Activated naive CD4-positive, alpha-beta T cell treated with anti-CD3 and anti-CD28 coated beads for 36 hours (primary cell): ENCODE measurements at places on chromosomes 11 and 22. TPM values are rescaled to one million over a fixed set of nuclear protein-coding genes. Genes with fewer than 3 reads are reported as not detected.

CRYBB1 gene
- total RNA-seq: not detected

ALKBH3 gene
- total RNA-seq: 36.6 TPM

STIP1 gene
- 272 TPM for total RNA-seq

NCAM1 gene
- total RNA-seq: not detected

MRGPRG gene
- total RNA-seq: not detected

ANO9 gene
- total RNA-seq: 28.9 TPM

ARHGAP20 gene
- total RNA-seq: 0.22 TPM

DNA sequence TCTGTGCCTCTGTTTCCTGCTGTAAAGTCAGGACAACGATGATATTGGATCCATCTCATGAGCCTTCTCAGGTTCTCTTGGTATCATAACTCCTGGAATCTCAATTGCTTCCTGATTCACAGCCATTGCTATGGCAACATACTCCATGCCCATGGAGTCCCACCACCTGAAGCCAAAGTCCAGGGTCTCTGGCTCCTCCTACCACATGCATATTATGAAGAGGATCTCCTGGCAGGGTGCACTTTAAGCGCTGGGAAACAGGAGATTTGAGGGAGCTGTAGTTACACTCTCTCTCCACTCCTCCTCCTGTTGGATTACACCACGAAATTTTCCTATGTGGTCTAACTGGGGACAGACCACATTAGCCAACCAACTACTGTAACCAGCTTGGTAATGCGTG lies 130.9 kb upstream of the SEZ6L start:
- H3K4me3 ChIP-seq: no peak overlapping the region
- no peaks in the 10 kb centered on the region for H3K36me3 ChIP-seq
- H3K4me1 ChIP-seq: no peaks in the 10 kb centered on the region
- peaks cover 5% of the 10 kb centered on the region for H3K27me3 ChIP-seq
- DNase-seq: no peak

- DNase-seq: no peak
- no peak overlapping the region for H3K27ac ChIP-seq
- H3K4me1 ChIP-seq: no peaks in the 10 kb centered on the region
- peaks cover 2% of the 10 kb centered on the region for H3K27me3 ChIP-seq
- no peak overlapping the region for H3K4me3 ChIP-seq
These were observed 158.8 kb downstream of the MPPED1 start for GRCh38 chr22:43570531-43571165.

GRCh38 chr11:11552529-11553087 lies 69.2 kb downstream of the GALNT18 start:
- no peak for DNase-seq
- no peak overlapping the region for H3K4me3 ChIP-seq
- no peaks in the 10 kb centered on the region for H3K36me3 ChIP-seq
